Stimulated activated CD8-positive, alpha-beta memory T cell treated with anti-CD3 and anti-CD28 coated beads, Interleukin-7, amount 100 ng/mL, for 4 hours (primary cell): ENCODE measurements at places on chromosomes 6 and 20.

- DNase-seq, result no peak
These were observed 71.4 kb upstream of the BACH2 start for GRCh38 chr6:90368001-90368400.

GRCh38 chr6:122740936-122741335 lies 38.6 kb upstream of the FABP7 start:
- no peak for DNase-seq

DNA sequence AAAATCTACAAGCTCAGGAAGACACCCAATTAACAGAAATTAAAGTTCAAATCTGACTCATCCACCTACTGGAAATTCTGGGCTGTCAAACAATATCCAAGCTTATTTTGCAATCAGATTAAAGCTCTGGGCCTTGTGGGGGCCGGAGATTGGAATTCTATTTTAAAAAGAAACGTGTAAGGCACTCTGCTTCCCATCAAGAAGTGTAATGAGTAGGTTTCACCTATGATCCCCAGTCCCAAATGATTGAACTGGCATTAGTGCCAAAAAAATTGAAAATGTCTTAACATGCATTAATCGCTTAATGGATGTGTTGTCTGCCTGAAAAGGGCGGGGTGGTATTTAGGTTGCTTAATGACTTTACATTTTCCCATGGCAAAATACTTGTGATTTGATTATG lies 542.4 kb upstream of the BTBD3 start:
- no peak for DNase-seq

DNA sequence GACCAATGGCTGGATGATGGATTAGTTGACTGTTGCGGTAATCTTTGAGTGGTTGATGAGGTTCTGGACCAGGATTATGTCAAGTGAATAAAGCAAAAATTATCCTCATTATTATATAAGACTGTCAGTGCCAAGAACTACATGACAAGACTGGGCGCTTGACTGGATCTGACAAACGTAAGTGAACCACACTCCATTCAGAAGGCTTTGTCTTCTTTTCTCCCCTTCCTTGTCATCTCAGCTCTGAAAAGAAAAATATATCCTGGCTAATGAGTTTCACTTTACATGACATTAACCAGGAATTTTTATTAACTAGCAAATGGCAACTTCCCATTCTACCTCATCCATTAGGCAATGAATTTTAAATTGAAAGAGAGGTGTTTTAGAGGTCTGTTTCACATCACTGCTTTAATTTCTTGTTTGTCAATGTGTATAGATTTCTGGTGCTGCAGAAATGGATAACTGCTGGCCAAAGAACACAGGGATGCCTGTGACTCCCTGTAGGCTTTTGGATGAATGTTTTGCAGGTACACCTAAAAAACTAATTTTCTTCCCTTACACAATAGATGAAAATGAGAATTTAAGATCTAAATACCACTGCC lies 150.1 kb downstream of the ELOVL4 start:
- DNase-seq, result no peak

DNA sequence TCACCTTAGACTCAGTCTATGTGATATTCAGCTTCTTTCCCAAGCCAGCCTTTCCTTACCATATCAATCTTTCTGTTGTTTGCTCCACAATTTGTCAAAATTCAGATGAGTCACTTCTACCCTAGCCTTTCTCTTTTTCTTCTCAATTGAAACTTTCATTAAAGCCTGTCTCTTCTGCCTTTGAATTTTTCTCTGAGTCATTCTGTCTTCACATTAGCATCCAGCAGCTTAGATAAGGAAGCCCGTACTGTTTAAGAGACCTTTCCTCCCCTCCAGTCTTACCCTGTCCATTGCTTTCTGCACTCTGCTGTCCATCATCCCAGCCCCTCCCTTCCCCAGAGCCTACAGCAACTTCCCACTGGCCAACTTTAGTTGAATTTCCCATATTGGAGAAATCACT lies 34.9 kb upstream of the RALGAPA2 start:
- no peak for DNase-seq

DNA sequence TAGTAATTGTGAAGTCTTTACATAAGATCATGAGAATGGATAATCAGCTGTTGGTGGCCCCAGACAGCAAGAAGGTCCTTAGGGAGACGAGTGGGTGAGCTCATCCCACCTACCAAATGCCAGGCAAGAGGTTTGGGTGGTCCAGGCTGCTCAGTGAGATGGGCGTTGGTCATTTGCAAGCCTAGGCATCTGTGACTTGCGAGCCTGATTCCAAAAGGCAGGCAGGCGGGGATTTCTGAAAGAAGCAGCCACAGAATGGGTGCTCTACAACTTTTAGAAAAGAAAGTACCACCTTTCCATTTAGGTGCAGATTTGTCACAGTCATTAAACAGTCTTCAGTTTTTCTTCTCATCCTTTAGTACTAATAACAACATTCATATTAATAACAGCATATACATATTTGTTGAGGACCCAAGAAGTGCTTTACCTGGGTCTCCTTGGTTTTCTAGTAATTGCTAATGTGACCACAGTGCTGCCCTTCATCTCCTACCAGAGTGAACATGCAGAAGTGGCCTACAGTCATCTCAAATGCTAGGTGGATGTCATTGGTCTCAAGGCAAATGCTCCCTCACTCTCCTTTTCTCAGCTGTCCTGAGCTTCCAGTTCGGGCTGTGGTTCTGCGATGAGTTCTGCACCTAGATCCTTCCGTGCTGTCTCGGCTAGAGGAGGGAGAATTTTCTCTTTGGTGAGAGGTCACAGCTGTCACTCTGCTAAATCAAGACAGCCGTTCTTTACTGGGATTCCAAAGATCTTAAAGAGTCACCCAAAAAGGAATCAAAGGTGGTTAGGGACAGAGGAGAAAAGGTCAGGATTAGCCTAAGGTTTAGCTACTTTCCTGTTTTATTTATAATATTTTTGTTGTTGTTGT lies 2.7 kb downstream of the WRNIP1 start:
- no peak for DNase-seq

- no peak for DNase-seq
These were observed 15.3 kb upstream of the TCF15 start for GRCh38 chr20:625360-625932.

DNA sequence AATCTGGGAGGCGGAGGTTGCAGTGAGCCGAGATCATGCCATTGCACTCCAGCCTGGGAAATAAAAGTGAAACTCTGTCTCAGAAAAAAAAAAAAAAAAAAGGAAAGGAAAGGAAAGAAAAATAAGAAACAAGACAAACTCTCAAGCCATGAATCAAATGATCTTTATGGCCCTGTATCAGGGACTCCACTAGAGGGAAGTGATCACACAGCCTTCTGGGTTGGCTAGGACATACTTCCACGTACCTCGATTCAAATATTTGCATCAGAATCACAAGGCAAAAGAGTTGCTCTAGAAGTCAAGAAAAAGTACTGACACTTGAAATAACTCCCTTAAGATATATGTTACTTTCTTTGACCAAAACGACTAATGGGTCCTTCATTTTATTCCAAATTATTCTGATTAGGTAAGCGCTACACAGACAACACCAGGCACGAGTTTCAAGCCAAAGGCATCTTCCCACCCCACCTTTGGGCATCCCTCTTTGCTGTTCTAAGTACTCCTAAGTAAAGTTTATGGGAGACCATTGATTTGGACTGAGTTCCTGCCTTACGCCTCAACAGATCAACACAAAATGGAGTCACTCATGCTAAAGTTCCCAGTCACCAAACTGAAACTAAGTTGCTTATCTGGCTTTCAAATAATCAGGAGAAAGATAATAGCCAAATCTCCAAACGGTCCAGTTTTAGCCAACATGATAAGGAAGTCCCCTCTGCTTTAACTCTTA lies 77.5 kb upstream of the NT5E start:
- DNase-seq, result no peak

- DNase-seq, result no peak
These were observed 336.7 kb downstream of the GJA1 start for GRCh38 chr6:121771937-121772720.

DNA sequence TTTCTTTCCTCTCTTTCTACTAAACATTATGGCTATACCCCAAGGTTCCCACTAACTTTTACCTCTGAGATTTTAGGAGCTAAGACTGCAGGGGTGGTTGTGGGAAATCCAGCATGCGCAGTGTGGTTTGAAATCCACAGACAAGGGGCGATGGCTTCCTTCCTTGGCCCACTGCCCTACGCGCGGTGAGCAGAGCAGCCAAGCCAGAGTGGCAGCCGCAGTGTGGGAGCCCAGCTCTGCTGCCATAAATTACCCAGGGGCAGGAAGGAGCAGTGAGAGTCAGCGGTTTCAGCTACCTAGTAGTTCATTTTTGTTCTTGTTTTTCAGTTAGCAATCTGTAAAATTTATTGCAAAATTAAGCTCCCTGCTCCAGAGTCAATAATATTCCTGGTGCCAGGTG lies 101.4 kb downstream of the BMP2 start:
- no peak for DNase-seq

DNA sequence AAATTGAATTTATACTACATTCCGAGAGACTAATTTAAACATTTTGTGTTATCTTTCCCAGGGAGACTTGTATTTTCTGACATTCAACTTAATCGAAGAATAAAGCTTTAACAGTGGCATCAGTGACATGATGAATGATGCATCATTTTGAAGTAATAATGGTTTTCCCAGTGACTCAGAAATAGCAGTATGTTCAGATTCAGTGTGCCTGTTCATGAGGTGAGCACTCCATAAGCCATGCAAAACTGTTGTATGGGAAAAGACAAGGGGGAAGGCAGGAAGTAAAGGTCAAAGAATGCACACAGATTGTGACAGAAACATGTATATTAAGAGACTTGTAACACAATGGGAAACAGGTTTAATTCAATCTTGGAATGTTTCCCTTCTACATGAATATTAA lies 1348.2 kb upstream of the GJE1 start:
- DNase-seq, result no peak

DNA sequence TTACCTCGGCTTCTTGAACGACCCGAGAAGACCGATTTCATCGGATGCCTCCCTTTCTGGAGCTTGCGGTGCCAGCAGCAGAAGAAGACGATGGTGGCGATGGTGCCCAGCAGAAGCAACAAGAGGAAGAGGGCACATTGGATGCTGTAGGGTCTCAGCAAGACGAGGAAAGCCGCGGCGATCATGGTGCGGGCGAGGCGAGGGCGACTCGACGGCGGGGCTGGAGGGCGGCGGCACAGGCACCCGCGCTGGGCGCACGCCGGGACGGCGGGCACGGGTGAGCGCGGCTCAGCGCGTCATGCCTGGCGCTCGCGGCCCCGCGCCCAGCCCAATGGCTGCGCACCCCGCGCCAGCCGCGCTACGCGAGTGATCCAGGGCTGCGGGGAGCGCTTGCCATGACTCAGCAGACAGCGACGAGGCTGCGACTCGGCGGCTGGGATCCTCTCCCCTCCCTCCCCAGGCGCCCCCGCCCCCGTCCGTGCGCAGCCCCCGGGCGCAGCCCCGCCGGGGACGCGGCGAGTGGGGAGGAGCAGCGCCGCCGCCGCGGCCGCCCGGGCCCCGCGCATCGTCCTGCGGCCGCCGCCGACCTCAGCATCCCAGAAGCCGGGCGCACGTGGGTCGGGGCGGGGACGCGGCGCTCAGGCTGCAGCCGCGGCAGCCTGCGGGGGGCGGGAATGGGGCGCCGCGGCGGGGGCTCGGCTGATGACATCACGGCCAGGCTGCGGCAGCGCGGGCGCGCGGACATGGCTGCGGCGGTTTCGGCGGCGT lies at the start of gene BEND6:
Gene BEND6, plus strand, starts transcription at position 705 of the 768 bp plus-strand sequence. CDS start 26,704 bp downstream, outside the sequence.
- DNase-seq, result peak; percentile 38

- no peak for DNase-seq
These were observed 72.4 kb downstream of the ATG5 start for GRCh38 chr6:106253172-106253571.

DNA sequence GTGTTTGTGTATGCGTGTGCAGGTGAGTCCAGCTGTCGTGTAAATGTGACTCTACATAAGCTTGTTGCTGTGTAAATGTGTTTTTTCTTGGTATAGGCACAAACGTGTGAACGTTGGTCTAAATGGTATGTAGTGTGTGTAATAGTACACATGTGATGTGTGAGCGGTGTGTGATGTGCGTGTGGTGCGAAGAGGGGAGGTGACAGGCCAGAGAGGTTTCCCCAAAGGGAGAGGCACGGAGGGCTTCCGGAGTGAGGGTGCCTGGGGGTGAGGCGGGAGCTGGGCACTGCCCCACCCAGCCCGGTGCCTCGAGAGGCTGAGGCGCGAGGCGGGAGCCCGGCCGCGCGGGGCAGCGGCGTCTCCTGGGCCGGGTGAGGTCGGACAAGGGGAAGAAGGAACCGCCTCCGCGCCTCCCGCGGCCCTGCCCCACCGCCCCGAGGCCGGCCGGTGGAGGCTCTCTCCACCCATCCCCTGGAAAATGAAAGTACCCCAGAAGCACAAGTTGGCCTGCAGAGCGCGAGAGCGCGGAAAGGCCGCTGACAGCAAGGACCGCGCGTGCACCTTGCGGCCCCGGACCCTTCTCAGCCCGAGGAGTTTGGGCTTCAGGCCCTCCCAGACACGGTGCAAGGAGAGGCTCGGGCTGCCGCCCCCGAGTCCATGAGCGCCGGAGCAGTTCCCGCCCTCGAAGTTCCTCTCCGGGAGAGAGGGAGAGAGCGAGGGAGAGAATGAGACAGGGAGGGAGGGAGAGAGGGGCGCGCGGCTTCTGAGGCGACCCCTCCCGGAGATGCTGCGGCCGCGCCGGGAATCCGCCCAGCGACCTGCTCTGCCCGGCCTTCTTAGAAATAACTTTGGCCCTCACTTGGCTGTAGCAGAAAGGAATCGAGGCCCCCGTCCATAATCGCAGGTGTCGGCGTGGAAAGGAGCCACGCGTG lies 43.2 kb upstream of the OSTM1 start:
- no peak for DNase-seq

- peak; percentile 7 for DNase-seq
These were observed 45.9 kb upstream of the RALY start for GRCh38 chr20:33947709-33948295.

- no peak for DNase-seq
These were observed 91.7 kb upstream of the AKAP12 start for GRCh38 chr6:151148111-151148510.

DNA sequence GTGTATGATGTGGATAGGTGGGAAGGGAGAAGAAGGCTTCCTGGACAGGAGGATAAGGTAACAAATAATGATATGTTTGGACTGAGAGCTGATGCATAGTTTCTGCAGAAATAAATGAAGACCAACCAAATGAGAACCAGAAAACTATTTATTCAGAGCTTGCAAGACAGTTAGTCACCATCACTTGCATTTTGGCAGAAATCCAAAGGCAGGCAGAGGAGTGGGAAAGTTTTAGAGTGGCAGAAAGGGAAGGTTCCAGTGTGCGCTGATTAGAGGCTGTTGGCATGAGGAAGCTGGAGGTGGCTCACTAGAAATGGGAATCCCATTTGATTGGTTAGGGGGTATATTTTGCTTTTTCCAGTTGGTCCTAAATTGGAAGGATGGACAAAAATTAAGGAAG lies 13.0 kb upstream of the F13A1 start:
- DNase-seq, result no peak

GRCh38 chr6:11711984-11712711 lies 66.5 kb downstream of the ADTRP start:
- DNase-seq, result no peak

DNA sequence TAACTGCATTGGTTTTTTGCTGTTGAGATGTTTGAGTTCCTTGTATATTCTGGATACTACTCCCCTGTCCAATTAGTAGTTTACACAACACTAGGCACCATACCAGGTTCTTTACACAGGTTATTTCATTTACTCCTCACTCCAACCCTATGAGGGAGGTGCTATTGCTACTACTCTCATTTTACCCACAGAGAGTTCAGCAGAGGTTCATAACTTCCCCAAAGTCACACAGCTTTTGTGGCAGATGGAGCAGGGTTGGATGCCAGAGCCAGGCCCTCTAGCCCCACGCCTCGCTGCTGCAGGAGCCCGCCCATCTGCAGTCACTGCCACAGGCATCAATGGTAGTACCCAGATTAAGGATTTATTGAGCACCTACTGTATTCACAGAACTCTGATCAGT lies 61.7 kb upstream of the MAP3K4 start:
- DNase-seq, result no peak

GRCh38 chr6:156347246-156347645 lies 429.9 kb upstream of the ARID1B start:
- DNase-seq, result no peak
